ENCODE measurements at places on chromosomes 16 and 17.

DNA sequence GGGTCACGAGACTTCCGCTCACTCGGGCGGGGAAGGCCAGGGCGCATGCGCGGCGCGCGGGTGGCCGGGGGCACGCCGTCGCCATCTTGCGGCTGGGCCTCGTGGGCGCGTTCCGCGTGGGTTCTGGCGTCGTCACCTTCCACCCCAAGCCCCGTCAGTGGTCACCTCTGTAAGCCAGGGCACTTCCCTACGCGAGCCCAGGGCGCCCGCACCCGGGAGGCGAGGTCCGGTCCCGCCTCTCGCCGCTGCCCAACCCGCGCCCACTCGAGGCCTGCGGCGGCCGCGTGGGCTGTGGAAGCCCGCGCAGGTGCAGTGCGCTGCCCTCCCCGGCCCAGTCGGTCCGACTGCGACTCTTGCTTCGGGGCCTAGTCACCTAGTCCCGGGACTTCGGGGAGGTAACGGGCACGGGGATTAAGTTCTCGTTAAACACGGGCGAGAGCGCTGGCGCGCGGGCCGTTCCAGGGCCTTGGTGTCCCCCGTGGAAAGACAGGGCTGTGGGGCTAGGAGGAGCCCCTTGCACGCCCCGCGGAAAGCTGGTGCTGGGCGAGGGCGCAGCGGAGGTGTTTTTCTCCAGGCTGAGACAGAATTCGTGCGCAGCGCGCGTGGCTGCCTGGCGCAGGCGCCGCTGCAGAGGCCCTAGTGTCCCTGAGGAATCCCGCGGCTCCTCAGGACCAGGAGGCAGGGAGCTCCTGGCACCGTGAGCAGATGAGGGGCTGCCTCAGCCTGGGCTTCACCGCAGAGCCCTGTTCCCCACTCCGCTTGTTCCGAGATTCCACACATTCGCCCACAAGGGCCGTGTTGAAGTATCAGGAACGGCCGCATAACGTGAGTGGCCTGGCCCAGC lies 472 bp upstream of the ARHGDIA start:
- peak; percentile 88 for DNase-seq

DNA sequence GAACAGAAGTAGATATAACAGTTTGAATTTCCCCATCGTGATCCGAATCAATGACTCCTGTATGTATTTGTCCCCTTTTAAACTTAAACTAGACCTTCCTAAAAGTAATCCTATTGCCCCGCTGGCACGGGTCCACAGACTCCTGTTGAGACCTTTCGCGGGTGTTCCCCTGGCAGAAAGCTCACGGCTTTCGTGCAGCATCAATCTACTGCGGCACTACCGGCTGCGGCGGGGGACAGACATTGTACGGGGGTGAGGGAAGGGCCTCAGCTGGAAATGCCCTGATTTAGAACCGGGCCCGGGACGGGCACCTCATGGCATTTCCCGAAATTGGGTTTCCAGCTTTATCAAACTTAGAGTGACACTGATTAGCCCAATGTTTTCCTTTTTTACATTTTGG lies 14.6 kb downstream of the IL32 start:
- no peak for DNase-seq

- DNase-seq, result no peak
Observed at GRCh38 chr17:39556423-39556822, 51.3 kb downstream of the NEUROD2 start.

- DNase-seq, result no peak
Observed at GRCh38 chr16:87874639-87875427, 5.5 kb upstream of the SLC7A5 start.

DNA sequence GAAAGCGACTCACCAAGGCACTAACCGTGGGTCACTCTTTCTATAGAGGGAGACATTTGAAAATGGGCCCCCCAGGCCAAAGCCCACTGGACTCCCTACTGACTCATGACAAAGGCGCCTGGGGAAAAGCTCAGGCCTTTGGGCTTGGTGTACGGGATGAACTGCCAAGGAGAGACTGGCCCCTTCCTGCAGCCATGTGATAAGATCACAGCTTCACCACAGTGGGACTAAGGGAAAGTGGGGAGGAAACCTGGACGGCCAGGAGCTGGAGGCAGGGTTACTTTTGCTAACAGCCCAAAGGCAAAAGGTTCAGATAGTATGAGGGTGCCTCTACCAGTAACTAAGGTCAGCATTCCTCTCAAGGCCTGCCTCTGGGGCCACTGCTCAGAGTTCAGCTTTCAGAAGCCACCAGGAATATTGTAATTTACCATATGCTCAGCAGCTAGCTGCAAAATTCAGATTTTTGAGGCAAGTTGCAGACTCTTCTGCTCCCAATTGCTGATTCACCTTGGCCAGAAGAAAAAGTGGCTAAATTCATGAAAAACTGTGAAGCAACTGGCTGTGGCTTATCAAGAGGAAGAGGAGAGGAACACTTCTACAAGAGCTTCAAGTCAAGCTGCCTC lies 37.1 kb upstream of the SLC25A19 start:
- no peak for DNase-seq

DNA sequence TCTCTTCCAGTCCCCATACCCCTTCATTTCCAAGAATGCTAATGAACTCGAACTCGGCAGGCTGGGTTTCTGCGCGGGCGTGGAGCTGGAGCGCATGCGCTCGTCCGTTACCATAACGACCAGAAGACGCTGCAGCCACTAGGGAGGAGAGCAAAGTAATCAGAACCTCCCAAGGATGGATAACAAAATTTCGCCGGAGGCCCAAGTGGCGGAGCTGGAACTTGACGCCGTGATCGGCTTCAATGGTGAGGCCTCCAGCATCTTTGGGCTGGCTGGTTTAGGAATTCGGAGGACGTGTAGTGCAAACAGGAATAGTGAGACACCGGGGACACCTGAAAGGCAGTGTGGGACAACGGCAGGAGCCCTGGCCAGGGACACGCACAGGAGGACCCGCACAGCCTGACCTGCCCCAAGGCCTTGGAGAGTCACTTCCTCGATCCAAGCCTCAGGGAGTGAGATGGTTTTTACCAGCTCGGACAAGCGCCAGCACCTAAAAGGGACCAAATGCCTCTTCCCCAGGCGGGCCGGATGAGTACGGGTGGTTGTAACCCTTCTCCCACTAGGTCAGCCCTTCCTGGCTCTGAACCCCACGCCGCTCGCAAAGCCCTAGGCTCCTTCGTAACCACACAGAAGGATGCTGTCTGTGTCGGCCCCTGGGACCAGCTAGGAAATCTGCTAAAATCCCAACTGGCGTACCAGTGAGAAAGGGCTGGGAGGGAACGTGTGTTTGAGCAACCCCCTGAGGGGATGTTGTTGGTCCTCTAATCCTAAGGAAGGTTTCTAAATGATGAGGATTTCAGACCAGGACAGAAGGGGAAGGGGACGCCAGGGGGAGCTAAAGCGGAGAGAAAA lies at the start of gene CFAP52:
Gene CFAP52 (plus strand): TSS at position 122 of the 852 bp plus-strand sequence. CDS start 54 bp downstream, at position 176.
- DNase-seq, result peak; percentile 69

DNA sequence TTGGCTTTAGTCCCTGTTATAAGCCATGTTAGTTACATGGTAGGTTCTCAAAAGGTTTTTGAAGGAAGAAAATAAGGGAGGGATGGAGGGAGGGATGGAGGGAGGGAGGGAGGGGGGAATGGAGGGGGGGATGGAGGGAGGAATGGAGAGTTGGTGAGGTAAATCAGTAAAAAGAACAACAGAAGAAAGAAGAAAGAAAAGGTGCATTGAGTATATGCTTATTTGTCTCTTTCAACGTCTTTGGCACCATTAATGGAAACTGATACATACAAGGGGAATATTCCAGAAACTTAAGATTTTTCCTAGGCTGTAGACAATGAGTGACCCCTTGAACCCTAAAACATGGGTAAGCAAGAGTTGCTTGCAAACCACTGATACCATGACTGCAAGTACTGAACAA lies 1056.3 kb downstream of the CDH11 start:
- no peak for DNase-seq

DNA sequence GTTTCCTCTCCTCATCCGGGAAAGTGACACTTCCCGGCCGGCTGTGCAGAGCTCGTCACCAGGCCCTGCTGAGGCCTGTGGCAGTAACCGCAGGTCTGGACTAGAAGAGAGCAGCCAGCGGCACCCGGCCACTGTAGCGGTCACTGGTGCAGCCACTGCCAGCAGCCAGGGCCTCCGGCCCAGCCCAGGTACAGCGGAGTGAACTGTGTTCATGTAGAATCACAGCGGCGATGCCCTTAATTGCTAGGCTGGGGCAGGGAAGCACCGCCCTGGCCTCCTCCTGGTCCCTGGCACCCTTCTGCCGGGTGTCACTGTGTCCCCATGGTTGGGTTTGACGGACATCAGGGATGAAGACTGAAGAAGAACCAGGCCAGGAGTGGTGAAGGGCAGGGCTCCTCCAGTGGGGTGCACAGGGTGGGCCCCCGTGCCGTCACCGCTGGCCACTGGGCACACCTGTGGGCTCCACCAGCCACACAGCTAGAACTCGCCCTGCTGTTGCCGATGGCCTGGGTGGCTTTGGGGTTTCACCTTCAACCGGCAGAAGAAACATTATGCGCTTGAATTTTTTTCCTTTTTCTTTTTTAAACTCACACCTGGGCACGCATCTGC lies 165.2 kb upstream of the CHMP6 start:
- no peak for DNase-seq

GRCh38 chr16:17067882-17068281 lies 402.9 kb downstream of the XYLT1 start:
- DNase-seq, result no peak

DNA sequence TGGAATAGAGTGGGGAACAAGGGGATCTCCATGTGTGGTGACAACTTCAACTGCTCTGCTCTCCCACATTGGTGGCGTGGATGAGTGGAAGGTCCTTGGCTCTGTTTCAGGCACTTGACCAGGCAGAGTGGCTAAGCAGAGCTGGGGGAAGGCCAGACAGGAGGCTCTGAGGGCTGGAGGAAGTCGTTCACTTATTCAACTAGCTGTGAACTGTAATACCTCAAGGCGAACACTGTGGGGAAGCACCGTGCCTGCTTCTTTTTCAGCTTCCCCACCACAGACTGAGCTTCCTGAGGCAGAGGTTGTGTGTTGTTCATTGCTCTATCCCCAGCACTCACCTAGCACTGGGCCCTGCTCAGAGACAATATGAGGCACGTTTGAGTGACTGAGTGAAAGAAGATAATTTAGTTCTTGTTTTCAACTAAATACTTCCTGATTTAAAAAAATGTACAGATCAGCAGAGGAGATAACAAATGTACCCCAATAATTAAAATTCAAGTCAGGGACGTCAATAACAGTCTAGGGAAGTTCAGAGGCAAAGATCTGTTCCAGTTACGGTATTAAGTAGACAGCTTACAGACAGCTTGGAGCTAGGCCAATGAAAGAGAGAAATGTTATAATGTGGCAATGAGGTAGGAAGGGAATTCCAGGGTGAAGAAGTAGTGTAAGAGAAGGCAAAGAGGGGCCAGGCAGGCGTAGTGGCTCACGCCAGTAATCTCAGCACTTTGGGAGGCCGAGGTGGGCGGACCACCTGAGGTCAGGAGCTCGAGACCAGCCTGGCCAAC lies 34.7 kb downstream of the MYO18A start:
- DNase-seq, result peak; percentile 16

GRCh38 chr17:49820773-49821172 lies 27.1 kb downstream of the TAC4 start:
- DNase-seq, result no peak

DNA sequence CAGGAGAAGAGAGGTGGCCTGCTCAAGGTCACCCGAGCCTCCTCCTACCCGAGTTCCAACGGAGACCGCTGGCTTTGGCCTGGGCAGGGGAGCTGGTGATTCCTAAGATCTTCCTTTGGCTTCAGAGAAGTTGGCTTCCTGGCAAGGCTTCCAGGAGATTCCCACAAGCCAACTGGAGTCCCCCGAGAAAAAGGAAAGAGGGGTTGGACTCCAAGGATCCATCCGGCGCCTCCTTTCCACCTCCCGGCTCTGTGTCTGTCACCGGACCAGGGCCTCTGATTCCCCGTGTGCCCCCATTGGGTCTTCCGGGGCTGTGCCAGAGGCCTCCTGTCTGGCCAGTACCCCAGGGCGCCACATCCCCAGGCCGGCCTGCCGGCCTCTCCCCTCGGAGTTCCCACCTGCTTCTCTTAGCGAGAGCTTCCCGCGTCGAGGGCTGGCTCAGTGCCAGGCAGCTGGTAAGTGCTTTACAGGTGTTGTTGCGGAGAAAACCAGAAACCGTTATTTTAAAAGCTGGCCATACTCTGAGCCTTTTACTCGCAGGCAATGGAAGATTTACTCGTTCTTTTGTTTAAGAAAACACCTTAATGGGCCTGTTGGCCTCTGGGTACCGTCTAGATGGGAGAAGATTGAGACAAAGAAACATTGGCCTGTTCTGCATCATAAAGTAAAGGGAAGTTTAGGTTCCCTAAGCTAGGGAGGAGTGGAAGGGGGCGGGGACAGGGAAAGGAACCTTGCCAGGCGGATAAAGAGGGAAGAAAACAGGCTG lies 258.4 kb upstream of the SDK2 start:
- no peak for DNase-seq

GRCh38 chr17:73541561-73541981 lies 102.7 kb downstream of the SDK2 start:
- DNase-seq, result no peak

DNA sequence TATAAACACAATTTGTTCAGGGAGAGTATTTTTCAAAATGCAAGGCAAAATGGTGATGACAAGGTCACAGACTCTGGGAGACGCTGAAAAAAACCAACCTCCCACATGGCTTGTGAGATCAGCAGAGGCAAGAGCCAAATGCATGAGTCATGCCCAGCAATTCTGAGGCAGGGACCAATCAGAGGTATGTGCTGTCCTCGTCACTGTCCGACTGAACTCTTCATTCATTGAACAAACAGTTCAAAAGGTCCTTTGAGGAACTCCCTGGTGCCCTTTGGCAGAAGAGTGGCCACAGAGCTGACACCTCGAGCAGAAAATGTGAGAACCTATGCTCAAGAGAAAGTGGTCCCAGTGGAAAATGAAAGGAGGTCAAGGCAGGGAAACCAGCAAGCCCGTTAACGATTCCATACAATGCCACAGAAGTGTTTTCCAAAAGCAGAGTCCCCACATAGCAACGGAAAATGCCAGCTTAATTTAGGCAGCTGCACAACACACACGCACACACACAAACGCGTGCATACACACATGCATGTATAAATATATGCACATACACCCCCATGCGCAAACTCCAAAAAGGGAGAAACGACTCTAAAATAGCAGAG lies 50.9 kb downstream of the CDH11 start:
- DNase-seq, result peak; percentile 82

GRCh38 chr17:33038740-33039139 lies 47.1 kb downstream of the SPACA3 start:
- no peak for DNase-seq

DNA sequence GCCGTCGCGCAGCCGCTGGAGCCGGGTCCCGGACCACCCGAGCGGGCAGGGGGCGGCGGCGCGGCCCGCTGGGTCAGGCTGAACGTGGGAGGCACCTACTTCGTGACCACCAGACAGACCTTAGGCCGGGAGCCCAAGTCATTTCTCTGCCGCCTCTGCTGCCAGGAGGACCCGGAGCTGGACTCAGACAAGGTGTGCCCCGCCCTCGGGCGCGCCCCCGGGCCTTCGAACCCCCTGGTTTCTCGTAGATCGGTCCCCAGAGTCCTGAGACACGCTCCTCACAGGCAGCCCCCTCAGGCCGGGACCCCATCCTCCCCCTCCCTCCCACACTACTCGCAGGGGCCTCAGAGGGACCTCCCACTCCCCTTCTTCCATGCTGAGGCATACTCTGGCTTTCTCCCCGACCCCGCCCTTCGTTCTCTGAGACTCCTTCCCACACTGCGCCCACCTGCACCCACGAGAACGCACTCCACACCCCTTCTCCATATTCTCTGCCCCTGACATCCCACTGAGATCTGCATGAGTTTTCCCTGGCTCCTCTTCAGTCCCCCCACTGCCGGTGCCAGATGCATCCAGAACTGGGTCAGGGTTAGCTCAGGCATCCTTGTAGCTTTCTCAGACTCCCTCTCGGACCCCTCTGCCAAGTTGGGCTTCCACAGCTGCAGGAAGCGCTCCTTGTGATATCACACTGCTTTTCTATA lies 523 bp downstream of the KCTD2 start:
- DNase-seq, result no peak

All from C1 segment of cervical spinal cord (tissue), 14 donors.